CD4-positive, alpha-beta T cell treated with Interleukin-15 for 1 hour (primary cell): ENCODE measurements at places on chromosomes 16 and 17.

- DNase-seq: no peak
Observed at GRCh38 chr16:20683812-20684211, 13.7 kb downstream of the ACSM1 start.

DNA sequence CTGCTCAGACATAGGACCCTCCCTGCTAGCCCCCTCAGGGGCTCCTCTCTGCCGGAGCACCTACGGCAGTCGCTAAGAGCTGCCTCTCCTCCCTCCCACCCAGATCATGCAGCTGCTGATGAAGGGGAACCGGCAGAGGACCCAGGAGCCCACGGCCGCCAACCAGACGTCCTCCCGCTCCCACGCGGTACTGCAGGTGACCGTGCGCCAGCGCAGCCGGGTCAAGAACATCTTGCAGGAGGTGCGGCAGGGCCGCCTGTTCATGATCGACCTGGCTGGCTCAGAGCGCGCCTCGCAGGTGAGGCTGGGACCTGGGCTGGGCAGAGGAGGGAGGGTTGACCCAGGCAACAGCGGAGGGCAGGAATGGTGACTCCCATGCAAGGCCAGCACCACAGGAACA lies 17.0 kb downstream of the BTBD17 start:
- DNase-seq: no peak

GRCh38 chr17:79840269-79840988 lies 1.2 kb upstream of the CBX4 start:
- DNase-seq: no peak

- no peak for DNase-seq
Observed at GRCh38 chr17:32819035-32819434, 57.9 kb downstream of the MYO1D start.

DNA sequence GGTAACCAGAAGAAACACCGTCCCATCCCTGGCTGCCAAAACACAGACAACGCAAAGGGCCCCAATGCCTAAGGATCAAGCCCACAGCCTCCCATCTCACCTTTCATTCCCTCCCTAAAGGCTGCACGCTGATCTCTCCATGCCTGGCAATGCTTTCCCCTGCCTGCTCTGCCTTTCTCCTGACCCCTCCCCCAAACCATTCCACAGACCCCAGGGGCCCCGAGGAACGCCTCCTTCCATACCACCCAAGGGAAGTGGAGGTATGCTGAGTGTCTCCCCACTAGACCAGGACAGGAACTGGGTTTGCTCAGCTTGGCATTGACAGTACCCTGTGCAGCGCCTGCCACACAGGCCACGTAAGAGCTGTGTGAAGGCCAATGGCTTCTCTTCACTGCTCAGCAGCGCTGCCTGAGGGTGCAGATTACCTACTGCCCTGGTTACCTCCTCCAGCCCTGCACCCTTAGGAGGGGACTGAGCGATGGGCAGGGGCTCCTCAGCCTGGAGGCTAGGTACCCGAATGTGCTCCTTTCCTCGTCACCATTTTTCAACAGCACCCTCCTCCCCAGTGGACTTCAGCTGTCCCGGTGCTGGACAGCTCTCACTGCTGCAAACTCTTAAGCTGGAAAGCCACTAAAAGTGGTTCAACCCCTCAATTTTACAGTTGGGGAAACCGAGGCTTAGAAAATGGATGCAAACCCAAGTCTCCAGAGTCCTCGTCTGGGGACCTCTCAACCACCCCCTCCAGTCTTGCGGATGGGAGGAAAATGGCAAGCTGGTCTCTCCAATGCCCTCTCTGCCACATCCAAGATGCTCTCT lies 45.0 kb downstream of the SRCIN1 start:
- no peak for DNase-seq

GRCh38 chr16:8848939-8849391 lies 19.8 kb downstream of the CARHSP1 start:
- no peak for DNase-seq

- DNase-seq: peak; percentile 77
Observed at GRCh38 chr16:88781140-88782077, 3.6 kb downstream of the PIEZO1 start.

DNA sequence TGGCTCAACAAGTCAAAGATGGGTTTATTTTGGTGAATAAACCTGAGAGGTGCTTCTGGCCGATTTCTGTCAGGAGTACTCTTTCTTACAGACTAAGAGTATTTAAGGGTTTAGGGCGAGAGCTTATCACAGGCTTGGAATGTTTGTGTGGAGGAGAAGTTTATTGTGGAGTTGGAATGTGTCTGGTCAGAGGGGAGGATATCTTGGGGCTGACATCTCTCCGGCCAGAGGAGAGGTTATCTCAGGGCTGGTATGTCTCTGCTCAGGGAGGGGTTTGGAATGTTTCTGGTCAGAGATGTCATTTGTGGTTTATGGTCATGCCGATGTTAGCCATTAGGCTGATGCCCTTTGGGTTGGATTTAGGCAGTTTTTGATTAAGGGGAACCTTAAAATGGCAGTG lies 236.4 kb upstream of the EEF2KMT start:
- DNase-seq: no peak

- DNase-seq: no peak
Observed at GRCh38 chr16:24538756-24539294, 541 bp upstream of the RBBP6 start.

GRCh38 chr17:302300-302698 lies 50.3 kb downstream of the RPH3AL start:
- no peak for DNase-seq

- no peak for DNase-seq
Observed at GRCh38 chr16:60882816-60883215, 1153.4 kb downstream of the CDH8 start.

DNA sequence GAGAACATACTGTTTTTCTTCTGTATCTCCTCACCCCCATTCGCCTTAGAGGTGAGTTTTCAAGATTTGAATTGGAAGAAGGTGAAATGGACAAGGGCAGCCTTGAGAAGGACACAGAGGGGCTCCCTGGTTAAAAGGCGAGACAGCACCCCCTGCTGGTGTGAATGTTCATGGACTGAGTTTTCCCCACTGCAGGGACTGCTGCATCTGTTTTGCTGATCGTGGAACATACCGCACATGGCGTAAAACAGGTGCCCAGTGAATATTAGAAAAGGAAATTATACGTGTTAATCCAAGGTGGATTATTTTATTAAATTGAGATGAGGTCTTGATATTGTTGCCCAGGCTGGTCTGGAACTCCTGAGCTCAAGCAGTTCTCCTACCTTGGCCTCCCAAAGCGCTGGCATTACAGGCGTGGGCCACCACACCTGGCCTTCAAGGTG lies 54.5 kb downstream of the NDE1 start:
- peak; percentile 60 for DNase-seq
